ENCODE measurements at places on chromosomes 1 and 21.
A peak's percentile ranks its signal among the peaks of the same experiment; 100 is the strongest.

GRCh38 chr1:7508934-7509519 is 262.1 kb upstream of the VAMP3 start:
- no peak for DNase-seq

DNA sequence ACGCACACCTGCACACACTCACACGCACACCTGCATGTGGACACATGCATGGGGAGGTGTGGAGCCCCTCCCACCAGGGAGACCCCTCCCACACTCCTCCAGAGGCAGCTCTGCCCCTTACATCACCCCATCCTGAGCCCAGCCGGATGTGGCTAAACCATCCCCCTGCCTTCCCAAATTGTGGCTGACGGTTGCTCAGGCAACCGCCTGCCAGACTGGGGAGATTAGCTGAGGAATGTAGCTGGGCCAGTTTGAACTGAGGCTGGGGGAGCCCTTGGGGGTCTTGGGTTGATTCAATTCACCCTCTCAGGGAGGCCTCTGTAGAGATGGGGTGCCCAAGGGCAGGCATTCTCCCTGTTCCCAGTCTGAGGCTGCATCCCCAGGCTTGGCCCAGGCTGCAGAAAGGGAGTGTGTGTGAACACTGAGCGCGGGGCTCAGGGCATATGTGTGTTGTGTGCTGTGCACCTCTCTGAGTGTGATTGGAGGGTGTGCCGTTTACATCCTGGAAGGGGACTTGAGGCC is 12.9 kb downstream of the PTPRU start:
- no peak for DNase-seq

- no peak for DNase-seq
Observed at GRCh38 chr1:96538883-96539282, 182.7 kb upstream of the PTBP2 start.

GRCh38 chr1:241422470-241422869 is 65.5 kb upstream of the RGS7 start:
- DNase-seq, result no peak

DNA sequence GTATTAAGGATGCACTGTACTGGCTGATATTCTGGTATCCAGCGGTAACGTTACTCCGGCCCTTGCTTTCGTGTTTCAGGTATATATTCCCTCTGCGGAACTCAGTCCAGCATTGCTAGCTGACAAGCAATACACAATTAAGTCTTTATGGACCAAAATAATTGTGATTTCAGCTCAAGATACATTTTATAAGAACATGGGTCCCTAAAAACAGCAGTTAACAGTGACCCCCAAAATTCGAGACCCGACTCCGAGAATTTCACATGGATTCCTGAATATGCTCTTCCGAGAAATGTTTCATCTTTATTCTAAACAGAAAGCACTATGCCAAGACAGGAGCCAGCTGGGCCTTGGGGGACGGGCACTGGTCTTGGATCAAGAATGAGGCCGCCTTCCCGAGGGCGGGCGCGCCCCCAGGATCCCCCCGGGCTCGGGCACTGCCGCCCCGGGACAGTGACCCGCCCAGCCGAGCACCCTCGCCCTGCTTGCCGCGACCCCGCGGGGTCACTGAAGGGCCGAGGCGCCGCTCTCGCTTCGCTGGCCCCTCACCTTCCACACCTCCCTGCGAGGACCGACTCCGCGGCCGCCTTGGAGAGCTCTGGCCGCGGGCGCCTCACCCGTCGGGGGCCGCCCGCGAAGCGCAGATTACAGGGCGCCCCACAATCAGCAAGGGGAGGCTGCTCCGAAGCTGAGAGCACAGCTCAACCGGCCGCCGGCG is 610 bp downstream of the SCYL3 start:
- DNase-seq, result peak; percentile 34
